NCI-H2029 (cell line): ENCODE measurements at places on chromosomes 6 and 20.

DNA sequence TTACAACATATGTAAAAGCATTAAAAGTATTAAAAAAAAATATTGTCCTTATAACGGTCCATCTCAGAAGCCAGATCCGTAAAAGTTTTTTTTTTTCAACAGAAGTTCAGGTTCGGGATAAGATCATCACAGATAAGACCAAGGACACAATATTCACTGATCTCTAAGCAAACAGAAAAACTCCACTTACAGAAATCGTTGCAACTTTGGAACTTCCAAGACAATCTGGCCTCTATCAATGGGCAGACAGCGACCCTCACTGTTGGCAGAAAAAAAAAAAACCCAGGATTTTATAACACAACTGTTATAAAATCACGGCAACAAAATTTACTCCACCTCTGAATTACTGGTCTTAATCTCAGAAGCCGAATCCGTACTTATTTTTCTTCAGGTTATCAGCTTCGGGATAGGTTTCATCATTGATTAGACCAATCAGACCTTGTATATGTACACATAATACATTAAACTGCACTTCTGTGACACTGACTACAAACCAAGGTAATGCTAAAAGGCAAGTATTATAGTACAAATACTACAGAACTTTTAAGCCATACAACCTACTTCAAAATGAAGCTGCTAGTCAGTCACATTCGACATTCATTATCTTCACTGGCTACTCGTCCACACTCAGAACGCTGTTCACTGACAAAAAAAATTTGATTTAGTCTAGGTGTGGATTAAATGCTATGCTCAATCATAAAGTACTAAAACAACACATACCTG is 34.7 kb upstream of the SYNCRIP start:
- peak; percentile 5 for DNase-seq

GRCh38 chr20:23363257-23363649 is 1.3 kb downstream of the GZF1 start:
- DNase-seq = no peak

DNA sequence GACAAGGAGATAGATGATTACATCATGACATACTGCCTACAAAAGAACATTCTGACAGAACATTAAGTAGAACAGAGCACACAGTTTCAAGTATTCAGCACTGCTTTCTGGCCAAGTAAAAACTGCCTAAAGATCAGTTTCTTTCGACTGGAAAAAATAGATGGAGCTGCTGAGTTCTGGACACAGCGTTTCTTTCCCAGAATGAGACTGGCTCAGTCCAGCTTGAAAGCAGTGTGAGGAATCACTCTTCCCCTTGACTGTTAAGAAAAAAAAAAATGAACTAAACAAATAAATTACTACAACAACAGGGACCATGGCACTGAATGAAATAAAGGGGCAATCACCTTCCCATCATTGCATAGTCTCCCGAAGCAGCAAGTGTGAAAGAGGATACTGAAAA is 4.4 kb upstream of the LYRM2 start:
- DNase-seq = no peak

GRCh38 chr6:101086473-101086872 is 205.3 kb upstream of the ASCC3 start:
- DNase-seq = no peak

GRCh38 chr6:37316071-37316470 is 37.7 kb upstream of the RNF8 start:
- DNase-seq = no peak

DNA sequence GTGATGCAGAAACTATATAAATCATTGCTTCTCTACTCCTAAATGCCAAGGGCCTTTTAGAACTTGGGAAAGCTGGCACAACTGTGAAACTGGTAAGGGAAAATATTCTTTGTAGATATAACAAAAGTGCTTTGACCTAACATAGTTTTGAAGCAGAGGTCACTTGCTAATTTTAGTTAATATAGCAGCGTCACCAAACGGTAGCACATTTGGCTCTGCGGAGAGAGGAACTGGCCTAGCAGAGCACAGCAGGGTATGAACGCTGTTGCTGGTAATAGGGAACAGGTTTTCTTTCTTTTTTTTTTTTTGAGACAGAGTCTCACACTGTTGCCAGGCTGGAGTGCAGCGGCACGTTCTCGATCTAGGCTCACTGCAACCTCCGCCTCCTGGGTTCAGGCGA is 67.4 kb downstream of the ECT2L start:
- DNase-seq = no peak

DNA sequence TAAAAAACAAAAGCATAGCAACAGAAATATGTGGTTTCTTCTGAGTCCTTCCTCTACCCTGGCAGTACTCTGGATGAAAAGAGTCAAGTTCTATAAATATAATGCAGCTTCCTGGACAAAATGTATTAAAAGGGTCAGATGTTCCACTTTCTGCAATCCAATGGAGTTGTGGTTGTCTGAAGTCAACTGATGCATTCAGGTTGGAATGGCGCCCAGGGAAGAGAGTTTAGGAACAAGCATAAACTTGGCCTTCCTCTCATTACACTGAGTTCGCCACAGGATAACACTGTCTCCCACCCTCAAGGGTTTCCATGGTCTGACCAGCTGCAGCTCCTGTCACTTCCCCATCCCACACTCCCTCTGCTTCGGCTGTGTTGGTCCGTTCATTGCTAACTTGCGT is 66.4 kb downstream of the PLEKHG1 start:
- DNase-seq = no peak

GRCh38 chr6:46584586-46584985 is 68.0 kb downstream of the CYP39A1 start:
- DNase-seq = no peak

- DNase-seq = no peak
These were observed 91.0 kb downstream of the KCNQ5 start for GRCh38 chr6:72712910-72713309.

GRCh38 chr6:142879527-142879926 is 65.4 kb downstream of the HIVEP2 start:
- DNase-seq = no peak

GRCh38 chr6:142207265-142207877 is 60.3 kb downstream of the VTA1 start:
- DNase-seq = peak; percentile 23

DNA sequence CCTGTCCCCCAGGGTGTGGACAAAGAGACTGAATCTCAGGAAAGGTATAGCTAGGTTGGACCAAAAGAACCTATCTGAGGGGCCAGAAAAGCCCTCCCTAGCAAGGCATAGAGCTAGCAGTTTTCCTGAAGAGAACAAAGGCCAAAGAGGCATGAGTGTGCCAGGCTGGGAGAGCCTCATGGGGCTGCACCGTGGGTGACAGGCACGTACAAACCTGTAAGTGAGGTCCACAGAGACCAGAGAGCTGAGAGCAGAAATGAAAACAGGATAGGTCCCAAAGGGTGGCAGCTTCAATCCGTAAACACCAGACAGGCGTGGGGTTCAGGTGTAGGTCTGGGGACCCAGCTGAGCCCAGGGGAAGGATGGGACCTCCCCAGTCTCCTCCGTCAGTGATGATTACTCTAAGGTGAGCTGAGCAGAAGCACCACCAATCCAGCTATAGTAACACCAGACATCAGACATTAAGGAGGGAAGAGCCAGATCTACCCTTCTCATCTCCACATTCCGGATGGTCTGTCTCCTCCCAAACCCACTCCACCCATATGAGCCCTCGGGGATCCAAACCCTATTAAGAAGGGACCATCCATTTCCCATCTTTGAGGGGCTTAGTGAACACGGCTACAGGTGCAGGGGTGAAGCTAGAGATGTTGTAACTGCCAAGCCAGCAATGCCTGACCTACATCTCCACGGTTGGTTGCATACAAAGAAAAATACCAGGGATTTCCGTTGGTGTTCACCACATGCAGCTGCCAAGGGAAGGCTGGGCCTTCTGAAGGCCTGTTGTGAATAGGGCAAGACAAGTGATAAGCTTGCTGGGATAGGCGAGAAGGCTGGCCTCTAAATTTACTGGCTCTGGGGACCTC is 38.3 kb downstream of the BCL2L1 start:
- peak; percentile 64 for DNase-seq

DNA sequence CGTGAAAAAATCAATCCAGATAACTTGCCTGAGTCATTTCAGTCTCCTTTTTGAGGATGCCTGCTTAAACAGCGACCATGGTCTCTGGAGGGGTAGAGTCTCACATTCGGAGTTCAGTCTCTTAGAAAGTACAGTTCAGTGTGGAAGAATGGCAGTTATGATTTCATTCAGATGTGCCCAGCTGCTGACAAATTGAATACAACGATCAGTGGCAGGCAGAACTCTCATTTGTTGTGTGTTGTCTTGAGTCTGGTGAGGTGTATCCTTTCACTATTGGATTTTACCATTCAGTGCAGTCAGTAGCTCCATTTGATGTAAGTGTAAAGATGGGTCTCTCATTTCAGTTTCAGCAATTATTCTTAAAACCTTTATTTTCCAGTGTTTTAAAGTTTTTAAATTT is 639 bp upstream of the TULP4 start:
- no peak for DNase-seq

DNA sequence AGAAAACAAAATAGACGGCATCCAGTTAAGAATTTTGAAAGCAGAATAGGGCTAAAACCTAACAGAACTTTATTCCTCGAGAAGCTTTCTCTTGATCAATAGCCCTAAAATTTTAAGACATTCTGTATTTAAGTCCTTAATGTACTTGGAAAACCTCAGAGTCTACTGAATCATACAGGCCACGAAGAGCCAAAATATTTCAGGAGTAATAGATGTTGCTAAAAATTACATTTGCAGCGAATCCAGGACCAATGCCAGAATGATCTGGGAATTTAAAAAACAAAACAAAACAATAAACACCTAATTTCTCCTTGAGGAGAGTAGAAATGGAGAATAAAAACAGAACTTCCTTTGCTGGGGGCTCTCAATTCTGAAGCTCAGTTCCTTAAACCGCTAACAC is 23.3 kb downstream of the ATXN1 start:
- DNase-seq = no peak

- no peak for DNase-seq
These were observed 12.2 kb upstream of the AKIRIN2 start for GRCh38 chr6:87714093-87714842.

DNA sequence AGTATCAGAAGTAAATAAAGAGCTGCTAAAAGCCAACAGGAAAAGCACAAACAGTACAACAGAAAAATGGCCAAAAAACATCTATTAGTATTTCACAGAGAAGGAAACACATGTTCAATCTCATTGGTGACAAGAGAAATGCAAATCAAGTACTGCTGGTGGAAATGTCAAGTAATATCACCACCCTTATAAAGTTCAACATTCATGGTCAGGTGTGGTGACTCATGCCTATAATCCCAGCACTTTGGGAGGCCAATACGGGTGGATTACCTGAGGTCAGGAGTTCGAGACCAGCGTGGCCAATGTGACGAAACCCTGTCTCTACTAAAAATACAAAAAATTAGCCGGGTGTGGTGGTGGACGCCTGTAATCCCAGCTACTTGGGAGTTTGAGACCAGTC is 42.8 kb downstream of the ESF1 start:
- no peak for DNase-seq

DNA sequence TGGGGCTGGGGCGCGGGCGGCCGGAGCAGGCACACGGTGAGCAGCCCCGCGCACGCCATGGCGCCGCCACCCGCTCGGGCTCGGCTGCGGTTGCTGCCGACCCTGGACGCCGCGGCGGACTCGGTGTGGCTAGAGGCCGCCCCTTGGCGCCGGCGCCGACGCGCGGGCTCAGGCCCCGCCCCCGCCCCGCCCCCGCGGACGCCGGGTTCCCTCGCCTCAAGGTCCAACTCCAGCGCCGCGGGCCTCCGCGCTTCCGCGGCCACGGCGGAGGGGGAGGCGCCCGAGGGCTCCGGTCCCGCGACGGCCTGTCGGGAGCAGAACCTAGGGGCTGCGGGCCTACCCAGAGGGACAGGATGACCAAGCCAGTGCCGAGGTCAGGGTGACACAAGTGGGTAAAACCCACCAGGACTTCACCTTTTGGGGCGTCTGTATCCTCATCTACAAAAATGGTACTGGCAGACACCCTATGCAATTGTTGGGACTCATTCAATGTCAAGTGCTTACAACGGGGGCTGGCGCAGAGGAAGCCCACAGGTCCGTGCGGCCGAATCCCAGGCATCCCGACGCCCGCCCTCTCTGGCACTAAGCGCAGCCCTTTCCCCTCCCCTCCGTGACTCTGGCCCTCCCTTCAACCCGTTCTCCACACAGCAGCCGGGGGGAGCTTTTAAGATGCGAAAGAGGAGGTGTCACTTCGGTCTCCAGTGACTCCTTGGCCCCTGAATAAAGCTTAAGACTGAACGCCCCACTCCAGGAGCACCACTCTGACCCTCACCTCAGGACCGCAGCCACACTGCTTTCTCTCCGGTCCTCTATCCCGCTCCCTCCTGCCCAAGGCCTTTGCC is at the start of gene NECAB3:
Gene NECAB3, minus strand, starts transcription at position 135 of the 842 bp plus-strand sequence. Its CDS starts 76 bp downstream, at position 59.
- peak; percentile 75 for DNase-seq

- no peak for DNase-seq
These were observed 156.4 kb upstream of the ECI2 start for GRCh38 chr6:4291453-4292403.

GRCh38 chr20:41798930-41799502 is 180.8 kb upstream of the CHD6 start:
- DNase-seq = no peak

GRCh38 chr20:31256959-31257358 is 505 bp upstream of the DEFB115 start:
- DNase-seq = no peak

DNA sequence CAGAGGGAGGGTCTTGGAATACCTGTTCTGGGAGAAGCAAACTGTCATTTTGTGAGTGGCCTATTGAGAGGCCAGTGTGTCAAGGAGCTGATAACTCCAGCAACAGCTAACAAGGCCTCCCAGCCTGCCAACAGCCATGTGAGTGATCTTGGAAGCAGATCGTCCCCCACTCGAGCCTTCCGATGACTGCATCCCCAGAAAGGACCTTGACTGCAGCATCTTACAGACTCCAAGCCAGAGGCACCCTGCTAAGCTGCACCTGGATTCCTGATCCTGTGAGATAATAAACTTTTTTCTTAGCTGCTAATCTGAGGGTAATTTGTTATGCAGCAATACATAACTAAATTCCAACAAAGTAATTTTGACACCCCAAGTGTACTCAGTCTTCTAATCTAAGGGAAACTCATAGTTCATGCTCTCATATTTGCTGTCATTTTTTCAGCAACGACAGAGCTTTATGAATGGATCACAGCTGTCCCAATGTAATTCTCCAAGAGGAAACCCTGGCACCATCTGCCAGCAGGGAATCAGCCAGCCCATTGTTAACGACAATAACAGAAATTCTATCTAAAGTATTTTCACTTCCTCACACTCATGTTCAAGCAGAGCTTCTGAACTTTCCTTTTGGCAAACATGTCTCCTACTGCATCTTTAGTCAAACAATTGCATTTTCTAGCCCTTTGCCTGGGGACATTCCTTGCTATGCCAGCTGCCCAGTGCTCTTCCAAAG is 470.2 kb upstream of the BTBD3 start:
- DNase-seq = no peak

DNA sequence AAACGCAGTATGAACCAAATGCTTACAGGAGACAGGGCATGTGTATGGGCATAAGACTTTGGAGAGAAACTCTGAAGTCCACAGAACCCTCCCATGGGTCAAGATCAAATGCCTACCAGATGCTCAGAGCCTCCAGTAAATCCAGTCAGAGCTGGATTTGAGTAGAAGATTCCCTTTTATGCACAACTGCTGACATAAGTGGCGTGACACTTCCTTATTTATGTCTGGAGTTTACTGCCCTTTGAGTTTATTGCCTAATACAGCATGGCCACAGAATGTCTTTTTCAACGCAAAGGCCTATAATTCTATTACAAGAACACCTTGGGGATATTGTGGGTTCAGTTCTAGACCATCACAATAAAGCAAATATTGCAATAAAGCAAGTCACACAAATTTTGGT is 220.0 kb upstream of the FOXQ1 start:
- no peak for DNase-seq

GRCh38 chr6:106558364-106558763 is 70.9 kb downstream of the RTN4IP1 start:
- DNase-seq = no peak

GRCh38 chr20:31630187-31630790 is 7.4 kb upstream of the COX4I2 start:
- peak; percentile 69 for DNase-seq
